ENCODE measurements at places on chromosomes 16 and 17.

GRCh38 chr17:58370309-58370708 is 18.3 kb upstream of the SUPT4H1 start:
- DNase-seq = no peak

DNA sequence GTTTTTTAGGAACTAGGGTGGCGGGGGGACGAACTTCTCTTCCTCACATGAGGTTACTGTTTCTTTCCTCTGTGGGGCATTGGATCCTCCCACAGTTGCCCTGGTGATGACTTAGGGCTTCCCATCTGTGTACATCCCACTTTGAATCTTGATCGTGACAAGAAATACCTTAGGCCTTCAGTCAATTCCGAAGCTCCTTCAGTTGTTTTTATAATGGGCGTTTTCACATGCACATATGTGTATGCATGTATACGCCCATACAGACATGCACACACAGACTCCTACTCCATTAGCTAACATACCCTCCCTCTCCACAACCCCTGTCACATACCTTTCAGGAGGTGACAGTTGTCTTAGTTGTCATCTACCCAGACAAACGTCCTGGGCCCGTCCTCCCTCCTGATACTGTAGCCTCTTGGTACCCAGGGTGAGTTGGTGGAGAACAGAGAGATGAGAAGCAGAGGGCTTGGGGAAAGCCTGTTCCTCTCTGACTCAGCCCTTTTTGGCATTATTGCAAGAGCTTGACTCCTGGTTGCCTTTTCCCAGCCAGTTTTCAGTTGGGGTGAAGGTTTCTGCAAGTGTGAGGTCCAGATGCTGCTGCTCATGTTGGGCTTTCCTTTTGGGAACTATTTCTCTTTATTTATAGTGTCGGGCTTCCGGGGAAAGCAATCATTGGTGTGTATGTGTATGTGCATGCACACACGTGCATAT is 2.2 kb upstream of the AOC2 start:
- no peak for DNase-seq

DNA sequence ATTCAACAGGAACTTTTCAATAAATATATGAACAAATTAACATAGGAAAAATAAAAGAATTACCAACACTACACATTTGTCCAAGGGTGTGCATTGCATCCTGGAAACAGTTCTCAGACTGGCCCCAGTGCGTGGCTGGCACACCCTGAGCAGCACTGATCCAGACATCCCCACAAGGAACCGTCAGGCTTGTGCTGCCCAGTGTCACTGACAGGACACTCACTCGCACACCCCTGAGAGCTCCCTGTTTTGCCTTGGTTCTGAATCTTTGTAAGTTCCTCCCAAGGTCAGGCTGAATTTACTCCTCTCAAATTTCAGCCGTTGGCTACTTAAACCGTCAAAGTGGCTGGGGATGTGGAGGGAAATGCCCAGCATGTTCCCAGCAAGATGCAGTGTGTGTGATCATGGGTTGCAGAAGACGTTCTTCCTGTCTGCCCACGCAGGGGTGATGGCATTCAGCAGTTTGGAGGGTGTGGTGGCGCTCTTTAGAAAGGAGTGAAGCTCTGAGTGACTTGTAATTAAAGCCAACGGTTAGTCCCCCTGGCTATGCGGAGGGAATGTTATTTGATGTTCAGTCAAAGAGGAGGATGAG is 1.7 kb downstream of the MT2A start:
- no peak for DNase-seq

DNA sequence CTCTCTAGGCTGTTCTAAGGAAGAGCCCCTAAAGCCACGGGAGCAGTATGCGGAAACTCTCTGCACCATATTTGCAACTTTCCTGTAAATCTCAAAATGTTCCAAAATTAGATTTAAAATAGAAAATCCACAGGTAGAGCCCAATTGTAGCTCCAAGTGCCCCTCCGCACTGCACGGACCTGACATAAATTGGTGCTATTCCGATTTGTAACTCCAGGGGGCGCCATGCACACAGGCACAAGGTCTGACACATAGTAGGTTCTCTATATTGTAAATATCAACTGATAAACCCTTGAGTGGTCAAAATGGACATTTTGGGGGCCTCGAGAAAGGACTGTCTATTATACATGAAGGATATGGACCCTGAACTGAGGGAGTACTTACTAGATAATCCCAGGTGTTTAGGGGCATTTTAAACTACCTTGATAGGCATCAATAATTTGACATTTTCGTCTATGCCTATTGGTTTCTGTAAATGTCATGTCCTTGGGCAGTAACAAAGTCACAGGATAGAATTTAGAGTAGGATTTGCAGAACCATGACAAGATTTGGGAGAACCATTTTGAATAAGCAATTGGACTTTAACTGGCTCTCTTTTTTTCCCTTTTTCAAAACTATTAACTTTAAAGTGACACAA is 36.6 kb upstream of the TMEM132E start:
- DNase-seq = no peak

GRCh38 chr17:79080761-79081290 is 6.2 kb downstream of the ENGASE start:
- DNase-seq = no peak

Data from NCI-H2081 treated with DMSO at 0.1 percent for 48 hours (cell line).